IMR-90 (cell line): ENCODE measurements at places on chromosomes 7 and 10.

GRCh38 chr10:50421026-50421719 lies 169.9 kb upstream of the ASAH2 start:
- peak; percentile 21 for DNase-seq

DNA sequence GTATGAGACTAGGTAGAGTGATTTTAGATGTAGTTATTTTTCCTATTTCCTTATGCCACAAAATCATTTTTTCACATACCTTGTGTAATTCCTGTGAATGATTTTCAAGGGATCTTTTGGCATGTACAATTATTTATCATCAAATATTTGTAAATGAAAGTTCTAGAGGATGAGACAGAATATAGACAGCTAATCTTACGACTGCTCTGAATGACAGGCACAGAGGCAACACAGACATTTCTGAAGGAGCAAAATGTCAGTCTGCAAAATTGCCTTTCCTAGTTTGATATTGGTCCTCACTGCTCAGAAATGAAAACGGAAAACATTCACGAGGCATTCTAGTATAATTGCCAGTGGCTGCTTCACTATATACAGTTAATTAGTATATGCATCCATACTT lies 810.6 kb upstream of the C7orf33 start:
- DNase-seq: no peak

DNA sequence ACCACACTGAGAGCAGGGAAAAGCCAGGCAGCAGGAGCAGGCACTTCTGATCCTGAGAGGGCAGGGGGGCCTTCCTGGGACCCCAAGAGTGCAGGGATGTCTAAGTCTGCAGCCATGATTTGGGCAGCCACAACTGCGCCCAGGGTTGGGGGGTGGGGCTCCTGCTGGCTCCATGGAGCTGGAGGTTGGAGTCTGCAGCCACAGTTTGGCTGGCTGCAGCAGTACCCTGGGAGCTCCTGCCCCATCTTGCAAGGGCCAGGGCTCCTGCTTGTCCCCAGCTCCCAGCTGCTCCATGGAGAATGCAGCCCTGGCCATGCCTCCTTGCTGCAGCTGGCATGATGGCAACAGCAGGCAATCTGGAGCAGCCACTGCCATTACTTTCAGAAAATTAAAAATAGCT lies 679.7 kb upstream of the LRRTM3 start:
- no peak for DNase-seq

- peak; percentile 77 for DNase-seq
These were observed 141.6 kb downstream of the HIBADH start for GRCh38 chr7:27520815-27521790.

- DNase-seq: no peak
These were observed 68.7 kb downstream of the DNAJB6 start for GRCh38 chr7:157405501-157405900.

GRCh38 chr10:120799849-120800248 lies 51.3 kb upstream of the WDR11 start:
- no peak for DNase-seq

DNA sequence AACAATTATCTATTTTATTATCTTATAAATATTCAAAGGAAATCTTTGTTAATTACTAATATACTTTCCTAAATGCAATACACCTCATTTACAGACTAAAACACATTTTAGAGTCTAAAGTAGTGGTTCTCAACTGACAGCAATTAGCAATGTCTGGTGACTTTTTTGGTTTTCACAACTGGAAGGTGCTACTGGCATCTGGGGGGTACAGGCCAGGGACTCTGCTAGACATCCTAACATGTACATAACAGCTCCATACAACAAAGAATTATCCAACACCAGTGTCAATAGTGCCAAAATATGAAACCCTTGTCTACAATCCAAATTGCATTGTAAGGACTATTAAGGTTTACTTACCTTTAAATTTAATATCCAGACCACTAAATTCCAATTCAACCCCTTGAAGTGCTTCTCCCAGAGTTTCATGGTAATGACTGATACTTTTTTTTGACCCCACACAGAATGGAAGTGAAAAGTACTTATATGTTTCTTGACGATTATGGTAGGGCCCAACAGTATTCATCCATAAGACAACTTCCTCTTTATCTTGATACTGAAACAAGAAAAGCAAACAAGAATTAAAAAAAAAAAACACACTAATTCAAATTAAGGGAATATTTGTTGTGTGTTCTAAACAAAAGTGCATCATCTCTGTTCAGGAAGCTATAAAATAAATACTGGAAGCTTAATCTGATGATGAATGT lies 10.4 kb downstream of the TM9SF3 start:
- no peak for DNase-seq

DNA sequence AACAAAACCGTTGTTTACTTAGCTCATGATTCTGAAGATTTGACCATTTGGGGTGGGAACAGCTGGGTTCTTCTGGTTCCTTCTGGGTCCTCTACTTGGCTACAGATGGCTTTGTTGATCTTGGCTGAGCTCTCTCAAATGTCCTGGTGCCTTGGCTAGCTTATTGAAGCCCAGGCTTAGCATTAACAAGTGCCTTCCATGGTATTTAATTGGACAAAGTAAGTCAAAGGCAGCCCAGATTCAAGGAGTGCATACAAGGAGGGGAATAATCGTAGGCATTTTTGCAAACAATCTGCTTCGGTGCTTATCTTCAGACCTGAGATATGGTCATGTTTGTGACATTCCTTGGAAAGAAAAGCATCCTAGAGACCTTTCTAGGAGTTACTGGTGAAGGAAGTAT lies 81.4 kb downstream of the ADCYAP1R1 start:
- no peak for DNase-seq

DNA sequence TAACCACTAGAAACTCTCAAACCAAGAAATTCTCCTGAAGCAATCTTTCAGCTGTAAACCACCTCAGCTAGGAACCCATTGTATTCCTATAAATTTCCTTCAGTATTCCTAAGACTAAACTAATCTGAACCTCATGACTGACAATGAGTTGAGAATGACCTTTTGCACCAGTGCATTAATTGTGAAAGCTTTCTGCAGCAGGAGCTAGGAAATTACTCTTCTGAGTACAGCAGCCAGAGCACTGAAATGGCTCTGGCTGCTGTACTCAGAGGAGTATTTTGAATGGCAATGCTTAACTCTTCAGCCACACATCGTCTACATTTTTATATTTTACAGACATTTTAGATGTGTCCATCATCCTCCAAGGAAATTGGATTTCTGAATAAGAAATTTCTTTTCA lies 109.7 kb downstream of the PCDH15 start:
- DNase-seq: no peak

- peak; percentile 26 for DNase-seq
These were observed 62.5 kb upstream of the INSIG1 start for GRCh38 chr7:155234950-155235789.

DNA sequence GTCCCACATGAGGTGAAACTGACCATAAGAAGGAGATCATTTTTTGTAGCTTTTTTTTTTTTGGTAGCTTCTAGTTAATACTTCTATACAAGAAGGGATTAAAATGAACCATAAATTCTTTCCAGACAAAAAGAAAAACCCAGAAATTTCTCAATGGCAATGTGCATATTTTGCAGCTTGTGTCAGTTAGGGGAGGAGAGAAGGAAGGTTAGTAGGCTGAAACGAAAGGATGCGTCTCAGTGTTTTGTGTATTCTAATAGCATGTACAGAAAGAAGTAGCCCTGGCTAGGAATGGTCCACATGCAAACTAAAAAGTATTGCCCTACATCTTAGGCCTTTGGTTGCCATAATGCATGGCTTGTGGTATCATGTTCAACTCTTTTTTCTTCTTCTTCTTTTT lies 90.6 kb downstream of the CACNB2 start:
- peak; percentile 72 for DNase-seq
